ENCODE measurements at places on chromosomes 6 and 20.

GRCh38 chr6:56655249-56655648 lies 12.6 kb upstream of the DST start:
- no peak for DNase-seq

DNA sequence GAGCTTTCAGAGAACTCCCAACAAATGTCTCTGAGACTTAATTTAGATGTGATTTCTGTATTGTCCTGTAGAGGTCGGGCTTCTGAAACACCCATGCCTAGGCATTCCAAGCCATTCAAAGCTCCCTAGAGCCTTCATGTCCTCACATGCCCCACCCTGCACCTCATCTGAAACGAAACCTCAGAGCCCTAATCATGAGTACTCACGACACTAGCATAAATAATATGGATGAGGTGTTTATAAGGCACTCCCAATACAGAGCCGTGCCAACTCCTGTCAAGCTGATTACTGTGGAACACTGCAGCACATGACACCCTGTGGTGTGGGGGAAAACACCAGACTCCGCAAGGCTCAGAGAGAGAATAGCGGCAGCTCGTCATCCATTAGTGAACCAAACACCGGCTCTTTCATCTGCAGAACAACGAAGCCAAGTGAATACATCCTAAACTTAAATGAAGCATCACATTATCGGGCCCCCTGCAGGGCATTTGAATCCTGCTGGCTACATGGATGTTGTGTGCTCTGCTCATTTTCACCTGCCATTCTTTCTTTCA lies 83.8 kb downstream of the FNDC1 start:
- no peak for DNase-seq

- no peak for DNase-seq
Observed at GRCh38 chr6:71979911-71980310, 93.6 kb downstream of the RIMS1 start.

GRCh38 chr6:134930463-134930862 lies 19.4 kb downstream of the ALDH8A1 start:
- DNase-seq, result no peak

DNA sequence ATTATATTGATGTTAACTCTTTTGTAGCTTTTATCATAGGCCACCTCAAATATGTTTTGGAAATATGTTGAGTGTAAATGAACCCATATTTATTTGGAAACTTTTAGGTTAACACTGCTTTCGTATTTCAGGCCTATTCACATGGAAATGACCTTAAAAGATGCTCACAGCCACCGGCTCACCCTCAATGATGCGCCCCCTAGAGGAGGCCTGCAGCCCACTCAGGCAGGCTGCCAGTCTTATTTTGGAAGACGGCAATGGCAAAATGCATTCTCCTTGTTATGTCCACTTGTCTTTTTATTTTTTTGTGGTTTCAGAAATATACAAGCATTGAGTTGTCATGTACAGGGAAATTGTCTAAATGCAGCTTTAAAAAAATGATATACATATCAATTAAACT lies 869.7 kb downstream of the PHF3 start:
- no peak for DNase-seq

- DNase-seq, result no peak
Observed at GRCh38 chr6:142900227-142900971, 44.6 kb downstream of the HIVEP2 start.

- no peak for DNase-seq
Observed at GRCh38 chr6:117933471-117933870, 26.4 kb downstream of the SLC35F1 start.

DNA sequence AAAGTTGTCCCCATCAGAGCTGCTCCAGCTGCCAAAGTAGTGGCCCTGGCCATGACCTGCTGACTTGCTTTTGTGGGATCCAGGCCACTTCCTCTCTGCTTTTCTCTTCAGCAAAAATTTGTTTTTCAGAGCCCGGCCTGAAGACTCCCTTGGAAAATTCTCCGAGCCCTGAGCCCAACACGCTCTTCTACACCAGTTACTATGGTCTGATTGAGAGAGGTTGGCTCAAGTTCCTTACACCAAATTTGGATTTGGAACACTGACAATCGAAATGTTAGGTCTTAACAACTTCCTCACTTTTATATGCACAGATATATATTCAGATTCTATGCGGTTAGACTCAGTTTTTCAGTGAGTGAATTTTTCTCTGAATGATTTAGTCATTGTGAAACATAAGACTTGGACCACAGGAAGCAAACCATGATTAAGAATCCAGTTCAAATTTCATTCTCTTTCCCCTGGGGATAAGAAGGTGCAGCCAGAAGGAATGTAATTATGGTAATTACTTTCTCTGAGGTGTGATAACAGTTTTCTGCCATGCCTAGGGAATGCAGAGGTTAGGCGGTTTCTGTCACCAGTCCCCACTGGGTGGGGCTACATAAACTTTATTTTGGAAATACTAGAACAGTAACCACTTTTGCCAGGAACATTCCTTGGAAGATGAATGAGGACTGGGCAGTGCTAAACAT lies 365.2 kb downstream of the SYNE1 start:
- DNase-seq, result no peak

DNA sequence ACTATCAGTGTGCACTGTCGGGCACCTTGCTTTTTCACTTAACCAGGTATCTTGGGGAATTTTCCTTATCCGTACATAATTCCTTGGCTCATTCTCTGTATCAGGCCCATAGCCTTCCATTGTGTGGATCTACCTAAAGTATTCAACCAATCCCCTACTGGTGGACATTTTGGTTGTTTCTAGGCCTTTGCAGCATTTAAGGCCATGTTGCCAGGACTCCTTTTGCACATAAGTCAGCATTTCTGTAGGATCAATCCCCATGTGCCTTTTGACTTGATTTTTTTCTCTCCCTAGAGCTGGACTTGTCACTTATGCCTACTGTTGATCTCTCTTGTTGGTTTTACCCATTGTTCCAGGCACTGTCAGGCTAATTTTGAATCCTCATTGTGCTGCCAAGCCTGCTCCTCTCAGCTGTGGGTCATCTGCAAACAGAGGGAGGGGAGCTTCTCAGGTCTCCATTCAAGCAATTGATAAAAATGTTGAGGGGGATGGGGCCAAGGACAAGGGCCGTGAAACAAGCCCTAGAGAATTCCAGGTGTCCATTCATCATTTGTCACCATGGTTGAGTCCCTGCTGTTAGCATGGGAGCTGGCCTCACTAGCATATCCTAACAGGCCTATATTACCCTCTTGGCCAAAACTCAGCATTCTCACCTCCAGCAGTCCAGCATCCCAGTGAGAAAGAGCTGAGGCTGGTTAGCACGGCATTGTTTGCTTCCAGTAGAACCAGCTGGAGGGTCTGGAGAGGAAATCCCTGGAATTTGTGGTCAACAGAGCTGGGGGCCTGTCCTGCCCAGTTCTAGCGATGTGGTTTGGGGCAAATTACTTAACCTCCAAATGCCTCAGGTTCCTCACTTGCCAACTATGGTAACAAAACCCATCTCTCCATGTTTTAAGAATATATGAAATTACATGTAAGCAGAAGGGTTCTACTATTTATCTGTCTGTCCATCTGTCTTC lies 178.4 kb downstream of the MRPL14 start:
- DNase-seq, result no peak

GRCh38 chr6:9646342-9647070 lies 768.4 kb downstream of the TFAP2A start:
- no peak for DNase-seq

GRCh38 chr20:33518071-33518470 lies 28.2 kb downstream of the CBFA2T2 start:
- DNase-seq, result no peak

DNA sequence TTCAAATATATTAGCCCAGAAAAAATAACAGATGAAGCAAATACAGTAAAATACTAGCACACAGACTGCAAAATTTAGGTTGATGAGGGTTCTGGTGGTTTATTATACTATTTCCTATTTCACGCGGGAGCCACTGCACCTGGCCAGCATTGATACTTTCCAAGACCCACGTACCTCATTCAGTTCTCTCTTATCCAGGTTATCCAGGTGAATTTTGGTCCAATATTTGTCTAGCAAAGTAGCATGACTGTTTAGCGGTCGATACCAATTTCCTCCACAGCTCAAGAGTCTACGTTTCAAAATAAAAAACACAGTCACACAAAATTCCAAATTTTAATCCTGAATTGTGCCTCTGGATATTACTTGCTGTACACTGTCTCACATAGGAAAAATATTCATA lies 34.8 kb downstream of the MDN1 start:
- DNase-seq, result no peak

DNA sequence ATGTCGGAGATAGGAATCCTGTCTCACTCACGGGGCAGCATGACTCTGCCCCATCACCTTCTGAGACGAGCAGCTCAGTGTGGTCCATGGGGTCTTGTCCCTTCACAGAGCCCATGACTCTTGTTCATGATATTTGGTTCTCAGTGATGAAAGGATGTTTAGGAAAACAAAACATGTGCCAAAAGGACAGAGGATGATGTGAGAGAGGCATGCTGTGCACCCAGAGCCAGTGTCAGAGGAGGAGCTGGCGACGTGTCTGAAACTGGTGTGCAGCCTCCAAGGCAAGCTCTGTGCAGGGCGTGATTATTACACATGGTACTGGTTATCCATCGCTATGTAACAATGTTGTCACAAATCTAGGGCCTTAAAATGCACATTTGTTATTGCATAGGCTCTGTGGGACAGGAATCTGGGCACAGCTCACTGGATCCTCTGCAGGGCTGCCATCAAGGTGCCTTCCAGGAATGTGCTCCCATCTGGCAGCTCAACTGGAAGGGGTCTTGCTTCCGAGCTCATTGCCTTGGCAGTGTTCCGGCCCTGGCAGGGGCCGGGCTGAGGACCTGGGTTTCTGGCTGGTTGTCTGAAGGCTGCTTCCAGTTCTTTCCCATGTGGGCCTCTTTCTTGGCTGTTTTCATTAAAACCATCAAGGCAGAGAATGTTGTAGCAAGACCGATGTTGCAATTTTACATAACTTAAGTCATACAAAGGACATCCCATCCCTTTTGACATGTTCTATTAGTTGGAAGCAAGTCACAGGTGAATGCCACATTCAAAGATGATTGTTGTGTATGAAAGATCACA lies 175.4 kb downstream of the ERMARD start:
- no peak for DNase-seq

DNA sequence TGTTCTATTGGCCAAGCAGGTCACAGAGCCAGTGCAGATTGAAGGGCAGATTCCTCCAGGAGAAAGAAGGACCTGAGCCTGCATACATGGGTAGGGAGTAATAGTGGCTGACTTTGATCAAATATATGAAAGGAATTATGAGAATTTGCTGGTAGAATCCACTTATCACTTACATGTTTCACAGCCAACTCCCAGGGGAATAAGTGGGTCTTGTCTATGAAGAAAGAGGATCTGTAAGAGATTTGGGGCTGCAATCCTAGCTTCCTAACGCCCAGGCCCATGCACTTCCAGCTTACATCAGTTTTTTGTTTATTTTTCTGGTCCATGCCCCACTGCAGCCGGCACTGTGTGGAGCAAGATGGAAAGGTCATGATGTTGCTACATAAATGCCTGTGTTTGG lies 107.9 kb upstream of the SYNDIG1 start:
- no peak for DNase-seq

DNA sequence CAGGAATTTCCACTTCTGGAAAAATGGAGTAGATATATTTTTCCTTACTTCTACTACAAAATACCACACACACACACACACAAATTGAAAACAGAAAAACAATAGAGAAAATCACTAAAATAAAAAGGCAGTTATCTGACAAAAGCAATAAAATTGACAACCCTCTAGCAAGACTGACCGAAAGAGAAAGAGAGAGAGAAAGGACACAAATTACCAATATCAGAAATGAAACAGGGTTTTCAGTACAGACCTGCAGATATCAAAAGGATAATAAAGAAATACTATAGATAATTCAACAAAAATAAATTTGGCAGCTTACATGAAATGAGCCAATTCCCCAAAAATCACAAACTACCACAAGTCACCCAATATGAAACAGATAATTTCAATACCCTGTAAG lies 104.7 kb downstream of the OPRM1 start:
- no peak for DNase-seq

DNA sequence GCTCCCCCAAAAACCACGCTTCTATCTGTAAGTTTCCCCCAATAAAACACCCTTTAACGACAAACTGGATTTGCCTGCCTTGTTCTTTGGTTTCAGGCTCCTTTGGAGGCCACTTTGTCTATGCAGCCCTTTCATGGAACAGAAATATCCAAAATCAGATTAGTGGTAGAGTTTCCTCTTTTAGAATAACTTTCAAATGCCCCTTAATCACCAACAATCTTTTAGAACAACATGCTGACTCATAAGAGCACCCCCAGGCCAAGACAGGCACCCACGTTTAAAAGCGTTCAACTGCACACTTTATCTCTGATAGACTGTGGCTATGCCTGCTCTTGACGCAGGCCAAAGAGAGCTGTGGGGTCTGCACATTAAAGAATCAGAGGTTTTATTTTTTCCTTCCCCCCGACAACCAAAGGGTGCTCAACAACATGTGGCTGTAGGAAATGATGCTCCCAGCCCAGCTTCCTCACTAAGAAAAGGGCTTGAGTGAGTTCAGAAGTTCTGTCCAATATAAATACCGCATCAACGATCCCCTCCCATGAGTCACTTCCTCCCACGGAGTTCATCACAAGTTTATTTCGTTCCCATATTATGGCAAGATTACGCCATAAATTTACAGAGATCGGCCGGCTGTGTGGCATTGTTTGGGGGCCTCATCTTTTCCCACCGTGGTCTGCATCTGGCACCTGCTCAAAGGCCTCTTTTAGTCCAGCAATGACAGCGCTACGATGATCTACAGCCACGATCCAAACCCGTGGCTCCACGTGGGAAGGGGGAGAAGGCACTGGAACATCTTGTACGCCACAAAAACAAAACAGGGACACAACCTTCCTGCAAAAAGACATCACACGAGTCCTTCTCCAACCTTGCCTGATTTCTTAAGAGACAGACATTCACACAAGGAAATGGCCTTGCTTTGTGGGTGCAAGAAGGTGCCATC lies 88.8 kb upstream of the NFATC2 start:
- no peak for DNase-seq

- DNase-seq, result no peak
Observed at GRCh38 chr20:12241065-12241464, 323.4 kb downstream of the BTBD3 start.

DNA sequence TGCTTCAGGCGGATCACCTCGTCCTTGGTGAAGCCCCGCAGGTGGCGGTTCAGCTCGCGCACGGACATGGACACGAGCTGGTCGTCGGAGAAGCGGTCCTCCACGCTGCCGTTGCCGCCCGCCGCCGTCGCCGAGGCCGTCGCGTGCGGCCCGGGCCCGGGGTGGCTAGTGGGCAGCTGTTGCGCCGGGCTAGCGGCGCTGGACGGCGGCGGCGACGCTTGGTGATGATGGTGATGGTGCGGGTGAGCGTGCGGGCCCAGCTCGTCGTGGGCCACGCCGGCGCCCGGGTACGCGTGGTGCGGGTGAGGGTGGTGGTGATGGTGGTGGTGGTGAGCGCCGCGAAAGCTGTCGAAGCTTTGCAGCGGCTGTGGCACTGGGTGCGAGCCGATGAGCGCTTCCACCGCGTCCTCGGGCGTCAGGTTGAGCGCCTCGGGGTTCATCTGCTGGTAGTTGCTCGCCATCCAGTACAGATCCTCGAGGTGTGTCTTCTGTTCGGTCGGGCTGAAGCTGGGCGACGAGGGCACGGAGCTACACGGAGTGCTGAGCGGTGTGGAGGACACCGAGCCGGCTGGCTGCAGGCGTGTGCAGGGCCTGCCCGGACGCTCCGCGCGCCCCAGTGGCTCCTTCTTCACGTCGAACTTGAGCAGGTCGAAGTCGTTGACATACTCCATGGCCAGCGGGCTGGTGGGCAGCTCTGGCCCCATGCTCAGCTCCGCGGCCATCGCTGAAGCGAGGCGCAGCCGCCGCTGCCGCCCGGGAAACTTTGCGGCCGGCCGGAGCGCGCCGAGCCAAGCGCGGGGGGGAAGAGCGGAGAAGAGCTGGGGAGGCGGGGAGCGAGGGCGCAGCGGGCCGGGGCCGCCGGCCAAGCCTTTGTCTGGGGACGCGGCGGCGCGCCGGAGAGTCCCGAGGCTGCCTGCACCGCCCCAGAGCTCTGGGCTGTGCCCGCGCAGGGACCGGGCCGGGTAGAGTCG lies 622 bp downstream of the MAFB start:
- DNase-seq, result no peak

All from stimulated activated CD4-positive, alpha-beta T cell treated with anti-CD3 and anti-CD28 coated beads, Interleukin-4, amount 100 ng/mL, for 1 hour (primary cell).